ENCODE measurements at places on chromosomes 12 and 14.
A peak's percentile ranks its signal among the peaks of the same experiment; 100 is the strongest.

DNA sequence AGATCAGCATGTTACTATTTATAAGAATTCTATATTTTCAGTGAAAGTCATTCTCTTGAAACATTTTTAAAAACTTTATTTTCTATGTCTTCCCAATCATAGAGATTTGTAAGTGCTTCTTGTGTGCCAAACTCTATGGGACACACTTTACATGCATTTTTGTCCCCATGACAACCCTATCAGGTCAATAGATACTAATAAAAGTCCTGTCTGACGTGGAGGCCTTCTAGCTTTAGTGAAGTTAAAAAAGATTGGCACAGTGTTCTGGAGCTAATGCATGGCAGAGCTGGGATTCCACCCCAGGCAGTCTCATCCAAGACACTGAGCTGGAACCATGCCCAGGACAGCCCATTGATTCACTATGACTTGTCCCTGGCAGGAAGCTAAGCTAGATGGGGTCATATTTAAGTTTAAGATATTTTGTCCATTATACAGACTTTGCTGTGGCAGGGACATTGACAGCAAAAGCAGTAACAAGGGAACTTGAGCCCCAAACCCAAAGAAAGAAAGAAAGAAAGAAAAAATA is 28.1 kb downstream of the TTC6 start:
- DNase-seq: no peak

DNA sequence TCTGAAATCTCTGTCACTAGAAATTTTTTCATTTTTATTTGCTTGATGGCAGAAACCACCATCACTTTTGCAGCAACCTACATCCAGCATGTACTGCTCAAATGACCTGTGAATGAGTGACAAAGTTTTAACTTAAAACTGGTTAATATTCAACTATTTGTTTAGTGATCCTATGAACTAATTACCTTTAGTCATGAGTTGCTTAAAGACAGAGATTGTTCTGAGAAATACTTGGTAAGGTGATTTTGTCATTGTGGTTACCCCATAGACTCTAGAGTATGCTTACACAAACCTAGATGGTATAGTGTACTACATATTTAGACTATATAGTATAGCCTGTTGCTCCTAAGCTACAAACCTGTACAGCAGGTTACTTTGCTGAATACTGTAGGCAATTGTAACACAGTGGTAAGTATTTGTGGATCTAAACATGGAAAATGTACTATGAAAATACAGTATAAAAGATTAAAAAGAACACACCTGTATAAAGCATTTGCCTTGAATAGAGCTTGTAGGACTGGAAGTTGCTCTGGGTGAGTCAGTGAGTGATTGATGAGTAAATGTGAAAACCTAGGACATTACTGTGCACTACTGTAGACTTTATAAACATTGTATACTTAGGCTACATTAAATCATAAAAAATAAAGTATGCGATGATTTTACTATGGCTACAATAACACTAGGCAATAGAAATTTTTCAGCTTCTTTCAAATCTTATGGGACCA is 256.6 kb upstream of the PPFIA2 start:
- DNase-seq: no peak

DNA sequence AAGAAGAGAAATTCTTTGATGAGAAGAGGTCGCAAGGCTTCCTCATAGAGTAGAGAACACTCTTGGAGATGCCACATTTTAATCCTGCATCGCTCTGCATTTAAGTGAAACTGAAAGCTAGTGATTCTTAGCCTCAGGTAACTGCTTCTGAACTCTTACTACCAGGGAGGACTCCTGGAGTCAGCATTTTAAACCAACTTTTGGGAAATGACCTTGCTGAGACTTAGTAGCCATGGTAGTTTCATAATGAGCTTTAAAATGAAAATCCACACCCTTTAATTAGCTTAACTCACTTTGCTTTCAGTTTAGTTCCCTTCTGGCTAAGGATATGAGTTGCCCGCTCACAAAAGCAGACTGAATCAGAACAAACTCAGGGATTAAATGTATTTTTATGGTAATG is 80.3 kb downstream of the SYNE2 start:
- peak; percentile 15 for DNase-seq

GRCh38 chr14:104877806-104878550 is 12.9 kb downstream of the CEP170B start:
- DNase-seq: no peak

DNA sequence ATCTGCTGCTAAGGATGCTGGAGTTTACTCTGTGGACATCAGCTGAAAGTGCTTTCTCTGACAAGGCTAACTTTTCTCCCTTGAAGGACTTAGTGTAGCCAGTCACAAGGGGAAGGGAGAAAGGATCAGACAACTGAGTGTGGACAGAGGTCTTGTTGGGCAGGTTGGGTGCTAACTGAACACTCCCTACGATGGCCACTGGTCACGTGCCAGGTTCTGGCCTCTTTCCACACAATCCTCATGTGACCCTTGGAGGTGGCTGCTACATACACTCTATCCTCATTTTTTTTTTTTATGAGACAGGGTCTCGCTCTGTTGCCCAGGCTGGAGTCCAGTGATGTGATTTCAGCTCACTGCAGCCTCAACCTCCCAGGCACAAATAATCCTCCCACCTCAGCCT is 39.7 kb downstream of the FOXN4 start:
- no peak for DNase-seq

- no peak for DNase-seq
These were observed 98.3 kb downstream of the PTGER2 start for GRCh38 chr14:52412426-52412825.

DNA sequence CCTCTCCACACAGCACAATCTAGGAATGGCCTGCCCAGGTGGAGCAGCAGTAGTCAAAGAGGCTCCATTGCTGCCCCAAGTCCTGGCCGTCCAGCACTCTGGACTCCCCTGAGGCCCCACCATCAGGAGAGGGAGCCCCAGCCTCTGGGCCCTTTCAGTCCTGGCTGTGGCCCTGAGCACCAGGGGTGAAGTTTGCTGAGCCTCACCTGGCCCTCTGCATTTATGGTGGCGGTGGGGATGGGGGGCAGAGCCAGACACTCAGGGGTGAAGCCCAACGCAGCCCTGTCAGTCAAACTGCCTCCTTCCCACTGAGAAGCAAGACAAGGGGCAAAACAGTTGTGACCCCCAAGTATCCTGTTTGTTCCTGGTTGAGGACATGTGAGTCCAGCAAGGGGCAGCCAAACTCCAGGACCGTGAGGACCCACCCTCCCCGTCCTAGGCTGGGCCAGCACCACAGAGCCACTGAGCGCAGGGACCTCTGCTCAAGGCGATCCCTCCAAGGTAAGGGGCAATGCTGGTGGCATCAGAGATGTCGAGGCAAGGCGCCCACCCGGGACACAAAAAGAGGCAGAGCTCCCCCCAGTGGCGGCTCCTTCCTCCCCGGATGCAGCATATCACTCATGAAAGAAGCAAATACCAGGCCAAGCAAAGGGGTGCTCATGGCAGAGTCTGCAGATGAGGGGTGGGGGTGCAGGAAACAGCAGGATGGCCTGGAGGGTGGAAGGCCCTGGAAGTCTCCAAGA is 4.8 kb upstream of the AMN start:
- peak; percentile 40 for DNase-seq

DNA sequence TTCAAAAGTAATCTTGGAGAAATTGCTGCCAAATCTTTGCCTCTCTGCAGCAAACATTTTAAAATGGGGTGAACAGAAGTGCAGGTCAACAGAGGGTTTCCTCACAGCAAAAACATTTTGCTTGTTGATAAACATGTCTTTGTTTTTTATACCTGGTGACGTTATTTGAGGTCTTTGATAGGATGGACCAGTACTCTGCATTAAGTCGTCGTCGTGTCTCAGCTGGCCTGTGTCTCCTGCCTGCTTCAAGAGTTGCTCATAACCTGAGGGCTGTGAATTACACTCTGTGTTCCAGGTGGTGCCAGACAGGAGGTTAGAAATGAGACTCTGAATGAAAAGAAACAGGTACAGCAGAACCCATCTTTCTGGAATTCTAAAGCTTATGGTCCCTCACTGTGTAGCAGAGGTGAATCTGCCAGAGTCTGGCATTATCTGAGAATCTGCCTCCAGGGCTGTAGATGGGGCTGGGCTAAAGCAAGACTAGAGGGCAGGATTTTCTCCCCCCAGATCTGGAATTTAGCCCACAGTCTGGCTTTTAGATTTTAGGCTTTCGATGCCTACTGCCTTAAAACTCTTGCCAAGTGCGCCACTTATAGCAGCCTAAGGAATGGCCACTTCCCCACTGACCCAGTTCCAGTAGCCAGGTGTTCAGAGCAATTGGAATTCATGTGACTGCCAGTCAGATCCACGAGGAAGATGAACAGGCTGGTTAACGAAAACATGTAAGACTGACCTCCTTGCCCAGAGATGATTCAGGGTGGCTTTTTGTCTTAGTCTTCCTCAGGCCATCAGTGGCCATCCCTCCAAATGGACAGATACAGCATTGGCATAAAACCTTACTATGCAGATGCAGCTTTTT is 161.2 kb downstream of the PRKCH start:
- no peak for DNase-seq

DNA sequence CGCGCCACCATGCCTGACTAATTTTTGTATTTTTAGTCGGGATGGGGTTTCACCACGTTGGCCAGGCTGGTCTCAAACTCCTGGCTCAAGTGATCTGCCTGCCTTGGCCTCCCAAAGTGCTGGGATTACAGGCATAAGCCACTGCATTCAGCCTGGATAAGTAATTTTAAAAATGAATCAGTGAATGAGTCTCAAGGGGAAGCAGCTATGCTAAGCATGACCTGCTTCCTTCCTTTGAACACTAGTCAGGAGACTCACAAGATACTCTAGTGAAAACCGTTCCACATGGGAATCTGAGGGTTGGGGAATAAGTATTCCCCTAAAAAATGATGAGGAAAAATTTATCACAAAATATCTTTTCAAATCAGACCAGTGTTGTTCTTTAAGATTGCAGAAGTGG is 10.7 kb upstream of the FAM234B start:
- no peak for DNase-seq

- no peak for DNase-seq
These were observed 25.1 kb downstream of the CCNK start for GRCh38 chr14:99506276-99506675.

GRCh38 chr12:642633-643474 is 20.4 kb downstream of the NINJ2 start:
- peak; percentile 69 for DNase-seq

DNA sequence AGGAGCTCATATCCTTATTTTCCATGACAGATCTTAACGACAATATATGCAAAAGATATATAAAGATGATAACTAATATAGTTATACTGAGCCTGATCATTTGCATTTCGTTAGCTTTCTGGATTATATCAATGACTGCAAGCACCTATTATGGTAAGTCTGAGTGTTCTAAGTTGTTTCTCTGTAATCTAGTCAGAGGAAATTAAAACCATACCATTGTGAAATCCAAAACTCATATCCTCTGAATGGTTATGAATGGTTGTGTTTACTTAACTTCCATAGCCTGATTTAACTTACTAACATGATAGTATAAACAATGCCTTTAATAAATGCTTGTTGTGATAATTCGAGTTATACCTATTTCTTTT is 760 bp downstream of the TMEM19 start:
- no peak for DNase-seq

- no peak for DNase-seq
These were observed 70.0 kb upstream of the DICER1 start for GRCh38 chr14:95227279-95227860.

DNA sequence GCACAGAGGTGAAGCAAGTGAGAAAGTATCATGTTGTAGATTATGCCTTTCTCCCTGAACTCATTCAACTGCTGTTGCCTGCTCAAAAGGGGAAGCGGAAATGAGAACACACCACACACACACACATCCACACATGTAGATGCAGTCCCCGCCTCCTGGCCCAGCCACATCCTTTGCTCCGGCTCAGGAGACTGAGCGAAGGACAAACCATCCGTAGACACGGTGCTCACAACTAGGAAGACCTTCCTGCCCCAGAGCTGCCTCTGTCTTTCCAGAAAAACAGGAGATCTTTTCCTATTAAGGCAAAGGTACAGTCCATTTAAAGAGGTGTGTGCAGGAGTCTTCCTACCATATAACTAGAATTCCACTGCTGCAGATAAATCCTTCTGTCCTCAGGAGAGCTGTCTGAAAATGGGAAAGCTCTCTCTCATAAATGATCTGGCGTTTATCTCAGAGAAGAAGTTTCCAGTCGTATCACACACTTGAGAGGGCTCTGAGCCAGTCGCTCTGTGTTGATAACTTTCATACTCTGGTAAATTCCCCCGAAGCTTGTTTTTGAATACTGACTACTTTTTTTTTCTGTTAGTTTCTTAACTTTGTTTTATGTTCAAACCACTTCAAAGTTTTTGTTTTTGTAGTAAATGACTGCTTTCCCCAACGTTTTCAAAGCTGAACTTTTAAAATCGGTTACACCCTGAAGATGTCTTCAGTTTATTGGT is at the start of gene TESPA1:
TESPA1 (minus strand) TSS at position 105 of the 719 bp plus-strand sequence. CDS start 10,200 bp downstream, outside the sequence.
- DNase-seq: peak; percentile 89

DNA sequence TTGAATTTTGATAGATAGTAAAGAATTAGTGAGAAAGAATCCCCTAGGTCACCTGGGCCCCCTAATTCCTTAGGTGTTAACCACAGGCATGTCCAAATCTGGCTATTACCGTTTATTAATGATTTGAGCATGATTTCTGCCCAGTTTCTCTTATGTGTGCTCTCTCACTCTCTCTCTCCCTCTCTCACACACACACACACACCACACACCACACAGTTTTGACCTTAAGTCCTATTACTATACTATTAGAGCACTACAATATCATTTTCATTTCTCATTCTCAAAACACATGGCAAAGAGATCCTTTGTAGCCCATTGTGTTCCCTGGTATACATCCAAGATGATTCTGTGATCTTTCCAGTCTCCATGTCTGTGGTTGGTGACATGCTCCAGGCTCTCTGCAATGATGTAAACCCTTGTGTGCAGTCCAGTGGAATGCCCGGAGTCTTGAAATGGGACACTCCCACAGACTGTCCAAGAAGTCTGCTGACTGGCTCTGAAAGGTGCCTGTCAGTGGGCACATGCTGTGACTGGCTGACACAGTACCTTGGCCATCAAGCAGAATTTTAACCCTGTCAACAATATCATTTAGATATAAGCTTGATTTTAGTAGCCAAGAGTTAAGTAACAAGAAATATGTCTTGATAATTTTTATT is 96.2 kb downstream of the FIGNL2 start:
- DNase-seq: no peak

GRCh38 chr14:102581193-102581592 is 11.3 kb upstream of the RCOR1 start:
- DNase-seq: no peak

- no peak for DNase-seq
These were observed 848.0 kb upstream of the USP15 start for GRCh38 chr12:61412201-61412600.

DNA sequence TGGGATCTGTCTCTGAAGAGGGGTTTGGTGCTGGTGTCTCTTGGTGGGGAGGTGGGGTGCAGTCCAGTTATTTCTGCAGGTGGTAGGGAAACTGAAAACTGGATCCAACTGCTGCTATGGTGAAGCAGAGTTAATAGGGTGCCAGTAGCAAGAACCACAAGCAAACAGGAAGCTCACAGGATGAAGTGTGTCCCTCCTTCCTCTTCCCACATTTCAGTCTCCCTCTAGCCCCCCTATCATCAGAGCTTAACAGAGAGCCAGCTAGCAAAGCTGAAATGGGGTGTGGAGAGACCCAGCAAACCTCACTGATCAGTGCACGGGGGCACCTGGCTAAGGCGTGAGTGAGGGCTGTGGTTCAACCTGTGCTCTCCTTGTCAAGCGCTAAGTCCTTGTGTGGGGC is 69.1 kb upstream of the C12orf71 start:
- no peak for DNase-seq

- DNase-seq: no peak
These were observed 29.9 kb downstream of the CYP46A1 start for GRCh38 chr14:99713972-99714371.
